ENCODE measurements at places on chromosomes 6 and 20. TPM values are rescaled to one million over a fixed set of nuclear protein-coding genes. Genes with fewer than 3 reads are reported as not detected.

Gene CNR1
- total RNA-seq: 0.31 TPM

DNA sequence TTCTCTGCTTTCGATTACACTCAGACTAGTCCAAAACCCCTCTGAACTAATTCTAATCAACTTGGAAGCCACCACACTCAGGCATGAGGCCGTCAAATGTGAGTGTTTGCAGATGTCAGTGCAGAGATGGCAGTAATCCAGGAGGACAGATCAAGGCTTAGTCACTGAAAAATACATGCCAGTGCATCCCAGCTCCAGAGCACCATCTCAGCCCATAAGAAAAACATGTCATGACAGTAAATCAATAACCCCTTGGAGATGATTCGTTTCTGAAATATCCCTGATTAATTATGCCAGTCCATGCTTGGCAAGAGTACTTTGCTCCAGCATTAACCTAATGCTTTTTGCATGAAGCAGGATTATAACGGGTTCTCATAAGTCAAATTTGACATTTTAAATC, 179.5 kb downstream of the ADAT2 start:
- no peak for DNase-seq

- no peak for DNase-seq
Observed at GRCh38 chr6:105608711-105609374, 206.0 kb upstream of the PREP start.

Gene MYB
- 3.1 TPM for total RNA-seq

Gene ALDH5A1
- 22.2 TPM for total RNA-seq

Gene MYL9
- 7.8 TPM for total RNA-seq

Gene GPR63
- total RNA-seq: 1.3 TPM

Gene BLTP3A
- 34.8 TPM for total RNA-seq

- no peak for DNase-seq
Observed at GRCh38 chr6:20778459-20778858, 244.2 kb downstream of the CDKAL1 start.

DNA sequence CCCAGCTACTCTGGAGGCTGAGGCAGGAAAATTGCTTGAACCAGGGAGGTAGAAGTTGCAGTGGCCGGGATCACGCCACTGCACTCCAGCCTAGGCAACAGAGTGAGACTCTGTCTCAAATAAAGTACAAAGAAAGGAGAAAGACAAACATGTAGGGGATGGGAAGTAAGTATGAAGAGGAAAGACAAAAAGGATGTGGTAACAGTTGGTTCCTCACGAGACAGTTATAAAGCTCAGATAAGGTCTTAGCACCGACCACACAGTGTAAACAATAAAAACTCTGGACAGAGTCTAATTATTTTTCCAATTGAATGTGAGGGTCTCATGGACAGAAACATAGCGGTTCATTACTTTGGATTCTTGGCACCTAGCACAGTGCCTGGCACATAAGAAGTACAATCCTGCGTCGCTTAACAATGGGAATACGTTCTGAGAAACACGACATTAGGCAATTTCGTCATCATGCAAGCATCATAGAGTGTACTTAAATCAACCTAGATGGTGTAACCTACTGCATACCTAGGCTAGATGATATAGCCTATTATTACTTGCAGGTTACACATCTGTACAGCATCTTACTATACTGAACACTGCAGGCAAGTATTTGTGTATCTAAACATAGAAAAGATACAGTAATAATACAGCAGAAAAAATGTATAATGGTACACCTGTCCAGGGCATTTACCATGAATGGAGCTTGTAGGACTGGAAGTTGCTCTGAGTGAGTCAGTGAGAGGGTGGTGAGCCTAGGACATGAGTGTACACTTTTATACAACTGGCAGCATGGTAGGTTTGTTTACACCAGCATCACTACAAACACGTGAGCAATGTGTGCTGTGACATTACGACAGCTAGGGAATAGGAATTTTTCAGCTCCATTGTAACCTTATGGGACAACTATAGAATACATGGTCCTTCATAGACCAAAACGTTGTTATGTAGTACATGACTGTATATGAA, 38.2 kb downstream of the MBOAT1 start:
- no peak for DNase-seq

DNA sequence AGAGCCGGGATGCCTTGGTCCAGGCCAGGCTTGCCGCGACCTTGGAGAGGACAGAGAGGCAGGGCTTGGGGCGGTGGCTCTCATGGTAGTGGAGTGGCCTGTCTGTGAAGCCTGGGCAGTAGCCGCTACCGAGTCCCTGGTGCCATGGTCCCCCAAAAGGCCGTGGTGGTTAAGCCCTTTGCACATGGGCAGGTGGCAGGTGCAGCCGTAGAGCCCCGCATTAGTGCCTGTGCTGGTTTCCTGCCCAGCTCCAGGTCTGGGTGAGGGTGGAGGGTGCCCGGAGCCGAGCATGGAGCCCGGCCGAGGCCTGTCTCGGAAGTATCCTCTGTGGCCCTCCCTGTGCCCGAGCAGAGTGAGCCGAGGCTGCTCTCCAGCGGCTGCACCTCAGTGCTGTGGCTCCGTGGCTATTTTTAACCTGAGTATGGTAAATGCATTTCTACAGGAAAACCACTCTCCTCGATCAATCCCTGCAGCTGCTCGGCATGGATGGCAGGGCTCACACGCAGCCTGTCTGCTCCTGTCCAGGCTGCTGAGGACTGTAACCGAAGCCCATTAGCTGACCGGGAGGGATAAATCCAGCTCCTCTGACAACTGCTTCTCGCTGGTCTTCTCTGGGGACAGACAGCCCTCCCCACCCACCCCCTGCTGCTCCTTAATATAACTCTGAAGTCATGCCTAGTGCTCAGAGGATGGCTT, 36.3 kb upstream of the GATA5 start:
- no peak for DNase-seq

Gene ZNF217
- 95.6 TPM for total RNA-seq

Gene PFDN6
- total RNA-seq: 168 TPM

DNA sequence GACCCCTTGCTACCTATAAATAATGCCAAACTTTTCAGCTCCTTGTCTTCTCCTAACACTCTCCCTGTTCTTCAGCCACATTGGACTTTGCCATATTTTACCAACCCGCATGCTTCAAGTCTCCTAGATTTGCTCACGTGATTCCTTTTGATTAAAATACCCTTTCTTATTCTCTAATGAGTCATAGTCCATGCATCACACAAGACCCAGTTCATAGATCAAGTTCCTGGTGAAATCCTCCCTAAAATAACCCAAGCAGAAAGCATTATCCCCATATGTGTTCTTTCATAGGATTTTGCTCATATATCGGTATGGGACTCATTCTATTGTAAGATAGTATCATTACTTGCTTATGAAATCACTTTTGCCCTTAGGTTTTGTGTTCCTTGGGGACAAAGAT, 108.9 kb upstream of the STXBP5 start:
- no peak for DNase-seq

DNA sequence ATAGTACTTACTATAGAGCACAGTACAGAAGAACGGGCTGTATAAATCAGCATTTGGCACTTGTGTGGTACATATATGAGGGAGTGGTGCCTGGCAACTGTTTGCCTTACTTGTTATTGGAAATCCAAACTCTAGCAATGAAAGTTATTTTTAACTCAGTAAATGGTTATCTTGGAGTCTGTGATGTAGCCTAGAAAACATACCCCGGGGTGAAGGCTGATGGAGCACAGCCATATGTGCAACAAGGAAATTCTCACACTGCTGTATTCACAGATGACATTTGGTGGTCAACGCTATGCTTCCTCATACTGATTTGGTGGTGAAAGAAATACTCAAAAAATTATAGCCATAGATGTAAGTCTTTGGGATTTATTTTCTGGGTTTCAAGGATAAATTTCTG, 807.5 kb upstream of the FLRT3 start:
- DNase-seq: no peak

Gene ZNF165
- total RNA-seq: 6.3 TPM

Gene CYP39A1
- 1.7 TPM for total RNA-seq

Gene PNPLA1
- 0.19 TPM for total RNA-seq

- DNase-seq: no peak
Observed at GRCh38 chr6:166460473-166461437, 78.0 kb upstream of the MPC1 start.

Gene SLC22A1
- total RNA-seq: 4.5 TPM

GRCh38 chr6:166721576-166721975, 94.5 kb upstream of the RPS6KA2 start:
- DNase-seq: no peak

GRCh38 chr6:20709451-20709850, 175.2 kb downstream of the CDKAL1 start:
- no peak for DNase-seq

Gene KCNS1
- 10.4 TPM for total RNA-seq

- peak; percentile 26 for DNase-seq
Observed at GRCh38 chr6:84549917-84550316, 214.5 kb downstream of the TBX18 start.

GRCh38 chr20:32017711-32018251, 7.5 kb downstream of the CCM2L start:
- DNase-seq: peak; percentile 88

Gene GNMT
- total RNA-seq: not detected

GRCh38 chr6:7749478-7749877, 23.6 kb downstream of the BMP6 start:
- no peak for DNase-seq

Gene LHFPL5
- 0.42 TPM for total RNA-seq

- no peak for DNase-seq
Observed at GRCh38 chr6:35216412-35216732, 2.6 kb downstream of the SCUBE3 start.

DNA sequence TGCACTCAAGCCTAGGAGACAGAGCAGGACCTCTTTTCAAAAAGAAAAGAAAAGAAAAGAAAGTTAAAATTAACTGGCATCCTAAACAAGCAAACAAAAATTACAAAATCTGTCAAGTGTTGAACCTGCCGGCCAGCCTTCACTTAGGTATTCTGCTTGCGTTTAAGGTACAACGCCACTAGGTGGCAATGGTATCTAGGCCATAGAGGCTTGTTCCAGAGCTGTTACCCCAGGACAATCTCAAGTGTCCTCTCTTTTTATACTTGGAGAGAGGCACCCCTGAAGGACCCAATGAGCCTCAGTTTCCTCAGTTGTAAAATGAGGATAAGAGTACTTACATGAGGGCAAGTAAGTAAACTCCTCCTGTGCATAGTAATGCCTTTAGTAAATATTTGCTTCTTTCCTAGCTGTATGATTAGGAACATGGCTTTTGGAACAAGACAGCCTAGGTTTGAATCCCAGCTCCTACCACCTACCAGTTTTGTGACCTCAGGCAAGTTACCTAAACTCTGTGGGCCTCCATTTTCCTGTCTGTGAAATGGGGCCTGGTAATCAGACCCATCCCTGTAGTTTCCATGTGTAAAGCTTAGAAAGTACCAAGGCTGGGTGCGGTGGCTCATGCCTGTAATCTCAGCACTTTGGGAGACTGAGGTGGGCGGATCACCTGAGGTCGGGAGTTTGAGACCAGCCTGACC, 5.8 kb upstream of the PACSIN1 start:
- peak; percentile 78 for DNase-seq

DNA sequence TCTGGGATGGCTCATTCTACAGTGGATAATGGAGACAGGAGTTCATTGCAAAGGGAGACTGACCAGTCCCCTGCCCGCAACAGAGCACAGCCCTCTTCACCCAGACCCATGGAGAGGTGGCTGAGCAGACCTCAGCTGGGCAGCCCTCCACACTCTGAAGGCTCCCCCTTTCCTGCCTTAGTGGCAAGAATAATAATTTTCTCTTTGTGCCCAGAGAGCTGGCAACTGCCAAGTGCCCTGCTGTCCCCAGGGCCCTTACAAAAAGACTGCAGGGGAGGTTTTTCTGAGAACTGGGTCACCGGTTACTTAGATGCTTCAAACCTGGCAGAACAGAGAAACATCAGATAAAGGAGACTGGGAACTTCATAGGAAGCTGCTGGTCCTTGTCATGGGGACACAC, 35.4 kb upstream of the ZNFX1 start:
- no peak for DNase-seq

- DNase-seq: no peak
Observed at GRCh38 chr6:120383681-120384080, 950.6 kb downstream of the TBC1D32 start.

- DNase-seq: no peak
Observed at GRCh38 chr20:9415426-9415825, 99.0 kb upstream of the LAMP5 start.

DNA sequence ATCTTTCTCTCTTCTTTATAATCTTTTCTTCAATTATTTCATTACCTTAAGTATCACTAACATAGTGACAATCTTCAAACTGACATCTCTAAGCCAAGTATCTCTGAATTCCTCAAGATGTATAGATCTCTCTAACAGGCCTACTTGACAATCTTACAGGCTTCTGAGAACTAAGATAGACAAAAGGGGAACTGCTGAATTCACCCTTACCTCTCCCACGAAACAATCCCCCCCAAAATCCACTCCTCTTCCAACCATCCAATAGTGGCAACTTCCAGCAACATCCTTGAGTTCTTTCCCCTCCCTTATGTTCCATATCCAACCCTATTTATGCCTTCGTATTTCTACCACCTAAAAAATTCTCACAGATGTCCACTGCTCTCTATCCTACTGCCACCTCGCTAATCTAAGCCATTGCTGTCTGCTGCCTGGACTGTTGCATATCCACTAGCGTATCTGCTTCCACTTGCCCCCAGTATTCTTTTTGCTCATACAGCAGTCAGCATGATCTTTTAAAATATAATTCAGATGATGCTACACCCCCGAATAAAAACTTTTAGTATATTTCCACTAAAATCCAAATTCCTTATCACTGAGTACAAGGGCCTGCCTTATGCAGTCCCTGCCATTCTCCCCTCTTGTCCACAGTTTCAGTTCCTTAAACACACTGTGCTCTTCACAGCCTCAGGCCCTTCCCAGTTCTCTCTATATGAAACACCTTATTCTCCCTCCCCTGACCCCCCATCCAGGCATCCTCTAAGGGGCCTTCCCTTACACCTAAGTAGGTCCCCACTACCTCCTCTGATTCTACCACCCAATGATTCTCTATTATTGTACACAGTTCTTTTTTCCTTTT, 8.0 kb downstream of the REPS1 start:
- no peak for DNase-seq

GRCh38 chr6:74177506-74177905, 481.5 kb downstream of the CD109 start:
- no peak for DNase-seq

DNA sequence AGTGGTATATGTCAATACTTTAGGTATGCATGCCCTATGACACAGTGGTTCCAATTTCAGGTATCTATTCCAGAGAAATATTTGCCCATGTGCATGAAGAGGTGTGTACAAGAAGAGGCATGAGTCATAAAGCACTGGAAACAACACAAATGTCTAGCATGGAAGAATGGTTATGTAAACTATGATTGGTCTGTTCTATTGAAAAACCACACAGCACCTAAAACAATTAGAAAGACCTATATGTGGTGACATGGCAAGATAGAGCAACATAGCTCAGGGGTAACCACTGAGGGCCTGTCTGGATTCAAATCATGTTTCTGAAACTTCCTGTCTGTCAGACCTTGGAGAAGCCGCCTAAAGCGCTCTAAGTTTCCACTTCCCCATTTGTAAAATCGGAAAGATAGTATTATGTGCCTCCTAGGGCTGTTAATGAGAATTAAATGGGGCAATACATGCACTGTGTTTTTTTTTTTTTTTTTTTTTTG, 76.0 kb upstream of the SHLD1 start:
- no peak for DNase-seq

DNA sequence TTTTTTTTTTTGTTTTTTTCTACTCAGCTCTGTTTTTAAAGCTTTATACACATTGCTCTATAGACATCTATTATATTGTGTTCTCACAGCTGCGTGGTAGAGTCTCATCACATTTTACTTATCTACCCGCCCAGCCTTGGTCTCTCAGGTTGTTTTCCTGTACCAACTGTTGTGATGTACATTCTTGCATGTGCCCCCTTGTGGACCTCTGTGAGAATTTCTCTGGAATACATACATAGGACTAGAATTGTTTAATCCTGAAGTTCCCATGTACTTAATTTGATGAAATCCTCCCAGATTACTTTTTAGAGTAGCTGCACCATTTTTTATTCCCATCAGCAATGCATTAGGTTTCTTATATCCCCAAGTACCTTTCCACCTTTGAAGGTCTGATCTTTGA, 40.4 kb upstream of the TINAG start:
- DNase-seq: peak; percentile 57
